Stimulated activated CD4-positive, alpha-beta T cell treated with anti-CD3 and anti-CD28 coated beads, Interleukin-12 subunit alpha, Interleukin-12 subunit beta, amount 100 ng/mL, for 24 hours (primary cell): ENCODE measurements at places on chromosomes 11 and 22.
A peak's percentile ranks its signal among the peaks of the same experiment; 100 is the strongest.

- DNase-seq = no peak
These were observed 77.4 kb downstream of the FAM168A start for GRCh38 chr11:73520353-73521061.

GRCh38 chr11:42036201-42036600, 576.7 kb upstream of the LRRC4C start:
- DNase-seq = no peak

GRCh38 chr22:48577014-48577690, 1250.5 kb downstream of the BRD1 start:
- DNase-seq = no peak

- DNase-seq = no peak
These were observed 60.2 kb upstream of the WNT11 start for GRCh38 chr11:76266286-76267100.

- DNase-seq = no peak
These were observed 17.1 kb upstream of the SYTL2 start for GRCh38 chr11:85827748-85828639.

GRCh38 chr11:74206746-74207145, 35.7 kb downstream of the PPME1 start:
- DNase-seq = no peak

- no peak for DNase-seq
These were observed 39.4 kb upstream of the PRDM11 start for GRCh38 chr11:45107029-45107428.

GRCh38 chr11:95154514-95154913, 64.9 kb downstream of the ENDOD1 start:
- DNase-seq = peak; percentile 46

DNA sequence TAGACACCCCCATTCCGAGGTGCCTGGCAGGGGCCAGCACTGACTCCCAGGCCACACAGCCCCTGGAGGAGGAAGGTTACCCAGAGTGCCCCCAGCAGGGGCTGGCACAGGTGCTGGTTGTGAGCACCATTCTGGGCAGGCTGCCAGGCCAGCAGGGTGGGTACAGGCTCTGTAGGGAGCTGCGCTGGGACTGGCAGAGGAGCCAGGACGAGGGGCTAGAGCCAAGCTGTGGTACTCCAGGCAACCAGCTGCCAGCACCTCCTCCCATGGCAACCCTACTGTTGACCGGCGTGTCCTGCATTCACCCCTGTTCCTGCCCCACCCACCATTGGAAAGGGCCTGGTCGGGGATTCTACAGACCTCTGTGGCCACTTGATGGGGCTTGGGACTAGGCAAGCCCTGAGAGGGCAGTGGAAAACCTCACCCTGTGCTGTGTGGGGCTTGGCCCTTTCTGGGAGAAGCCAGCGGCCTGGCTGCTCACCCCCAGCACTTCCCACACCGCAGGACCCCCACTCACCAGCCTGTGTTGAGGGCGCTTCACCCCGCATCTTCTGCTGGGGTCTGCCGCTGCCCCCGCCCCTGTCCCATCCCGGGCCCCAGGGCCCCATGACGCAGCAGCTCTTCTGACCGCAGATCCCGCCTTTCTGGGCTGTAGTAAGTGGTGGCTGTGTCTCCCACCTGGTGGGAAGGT, 1.9 kb downstream of the CLDN5 start:
- no peak for DNase-seq

DNA sequence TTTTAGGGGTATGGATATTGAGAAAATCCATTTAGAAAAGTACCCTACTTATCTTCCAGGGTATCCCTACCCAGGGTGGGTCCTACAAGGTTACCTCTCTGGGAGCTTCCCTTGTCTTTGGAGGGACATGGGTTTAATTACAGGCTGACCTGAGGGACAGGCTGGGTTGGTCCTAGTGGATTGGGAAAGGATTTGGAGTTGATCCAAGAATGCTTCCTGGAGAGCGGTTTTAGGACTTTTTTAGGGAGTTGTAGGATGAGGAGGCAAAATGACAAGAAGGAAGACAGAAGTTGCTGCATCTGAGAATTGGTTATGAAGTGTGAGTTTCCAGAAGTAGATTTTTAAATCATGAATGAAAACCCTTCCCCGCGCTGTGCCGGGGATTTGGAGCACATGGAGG, 61.8 kb upstream of the CRTAM start:
- no peak for DNase-seq

- no peak for DNase-seq
These were observed 41.5 kb downstream of the NECTIN1 start for GRCh38 chr11:119687373-119688046.

- no peak for DNase-seq
These were observed 38.2 kb upstream of the PARVG start for GRCh38 chr22:44142421-44143104.

DNA sequence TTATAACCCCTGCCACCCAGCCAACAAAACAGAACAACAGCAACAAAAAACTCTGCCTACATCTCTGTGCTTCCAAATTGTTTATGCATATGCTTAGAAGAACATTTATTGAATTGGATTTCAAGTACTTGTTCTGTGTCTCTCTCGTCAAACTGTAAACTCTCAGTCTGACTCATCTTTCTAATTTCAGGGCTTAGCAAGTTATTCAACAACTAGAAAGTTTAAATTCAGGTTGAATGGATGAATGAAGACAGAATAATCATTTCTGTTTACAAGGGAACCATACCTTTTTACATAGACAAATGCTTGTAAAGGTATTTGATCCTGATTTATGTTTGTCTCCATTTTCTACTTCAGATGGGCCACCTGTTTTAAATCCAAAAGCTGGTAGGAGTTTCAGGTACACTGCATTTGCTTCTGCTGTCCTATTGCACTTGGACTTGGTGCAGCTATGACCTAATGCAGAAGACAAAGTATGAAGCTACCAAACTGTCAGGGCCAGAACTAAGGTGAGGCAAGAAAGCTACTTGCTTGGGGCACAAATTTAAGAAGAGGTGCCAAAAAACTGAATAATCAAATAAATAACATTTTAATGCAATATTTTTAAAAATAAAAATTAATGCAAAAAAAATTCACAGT, 1.6 kb upstream of the FBXO3 start:
- DNase-seq = no peak

DNA sequence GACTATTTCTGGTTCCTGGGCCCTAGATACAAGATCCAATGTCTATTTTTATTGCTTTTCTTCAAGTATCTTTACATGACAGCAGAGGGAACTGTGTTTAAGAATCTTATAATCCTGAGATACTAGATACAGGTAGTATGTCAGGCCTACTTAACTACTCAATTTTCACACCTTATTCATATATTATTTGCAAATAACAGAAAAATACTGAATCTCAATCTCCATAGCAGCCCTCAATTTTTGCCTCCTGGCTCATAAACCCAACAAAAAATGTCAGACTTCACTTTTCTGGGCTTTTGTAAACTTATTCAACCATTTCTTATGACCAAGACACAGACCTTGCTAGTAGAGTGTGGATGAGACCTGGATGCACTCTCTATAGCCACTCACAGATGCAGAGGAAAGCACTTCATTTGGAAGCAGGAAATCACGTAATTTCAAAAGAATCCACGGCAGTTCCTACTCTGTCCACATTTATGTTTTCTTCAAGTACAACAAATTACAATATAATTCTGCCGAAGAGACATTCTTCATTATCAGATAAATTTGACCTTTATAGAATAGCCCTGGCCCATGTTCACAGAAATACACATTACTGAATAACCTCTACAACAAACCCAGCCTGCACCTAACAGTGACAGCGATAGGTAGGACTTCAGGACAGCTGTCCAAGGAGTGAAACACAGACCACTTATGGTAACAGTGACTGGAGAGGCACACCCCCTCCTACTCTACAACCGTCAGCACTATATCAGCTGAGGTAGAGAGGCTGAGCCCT, 62.0 kb upstream of the YPEL1 start:
- no peak for DNase-seq

DNA sequence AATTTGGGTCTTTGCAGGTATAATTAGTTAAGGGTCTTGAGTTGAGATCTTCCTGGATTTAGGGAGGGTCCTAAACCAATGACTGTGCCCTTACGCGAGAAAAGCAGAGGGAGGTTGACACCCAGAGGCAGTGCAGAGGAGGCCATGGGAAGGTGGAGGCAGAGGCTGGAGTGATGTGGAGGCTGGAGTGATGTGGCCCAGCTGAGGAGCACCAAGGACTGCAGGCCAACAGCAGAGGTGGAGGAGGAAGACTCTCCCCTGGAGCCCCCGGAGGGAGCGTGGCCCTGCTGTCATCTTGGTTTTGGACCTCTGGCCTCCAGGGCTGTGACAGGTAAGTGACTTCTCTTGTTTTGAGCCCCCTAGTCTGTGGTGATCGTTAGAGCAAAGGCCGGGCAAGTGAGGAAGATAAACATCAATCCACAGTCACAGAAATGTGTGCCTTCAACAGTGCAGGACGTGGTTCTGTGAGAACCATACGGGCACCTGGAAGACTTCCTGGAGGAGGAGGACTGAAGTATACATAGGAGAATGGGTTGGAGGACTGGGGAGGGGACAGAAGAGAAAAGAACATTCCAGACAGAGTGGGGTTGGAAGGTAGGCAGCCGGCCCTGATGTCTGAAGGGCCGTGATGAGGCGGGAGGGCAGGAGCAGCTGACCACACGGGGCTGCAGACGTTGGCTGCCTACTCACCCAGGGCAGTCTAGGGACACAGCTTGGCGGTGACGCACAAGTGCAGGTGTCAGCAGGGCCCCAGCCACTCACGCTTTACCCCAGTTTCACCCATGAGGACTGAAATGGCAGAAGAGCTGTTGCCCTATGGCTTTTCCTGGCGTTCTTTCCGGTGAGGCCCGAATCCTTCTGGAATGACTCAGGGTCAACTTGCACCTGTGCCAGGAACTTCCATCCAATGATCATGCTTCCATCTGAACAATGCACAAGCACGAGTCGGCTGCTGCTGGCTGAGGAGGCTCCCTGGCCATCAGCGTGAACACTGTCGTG, 270.2 kb downstream of the CTTN start:
- no peak for DNase-seq

GRCh38 chr22:46854125-46854870, 91.8 kb downstream of the TBC1D22A start:
- DNase-seq = no peak

DNA sequence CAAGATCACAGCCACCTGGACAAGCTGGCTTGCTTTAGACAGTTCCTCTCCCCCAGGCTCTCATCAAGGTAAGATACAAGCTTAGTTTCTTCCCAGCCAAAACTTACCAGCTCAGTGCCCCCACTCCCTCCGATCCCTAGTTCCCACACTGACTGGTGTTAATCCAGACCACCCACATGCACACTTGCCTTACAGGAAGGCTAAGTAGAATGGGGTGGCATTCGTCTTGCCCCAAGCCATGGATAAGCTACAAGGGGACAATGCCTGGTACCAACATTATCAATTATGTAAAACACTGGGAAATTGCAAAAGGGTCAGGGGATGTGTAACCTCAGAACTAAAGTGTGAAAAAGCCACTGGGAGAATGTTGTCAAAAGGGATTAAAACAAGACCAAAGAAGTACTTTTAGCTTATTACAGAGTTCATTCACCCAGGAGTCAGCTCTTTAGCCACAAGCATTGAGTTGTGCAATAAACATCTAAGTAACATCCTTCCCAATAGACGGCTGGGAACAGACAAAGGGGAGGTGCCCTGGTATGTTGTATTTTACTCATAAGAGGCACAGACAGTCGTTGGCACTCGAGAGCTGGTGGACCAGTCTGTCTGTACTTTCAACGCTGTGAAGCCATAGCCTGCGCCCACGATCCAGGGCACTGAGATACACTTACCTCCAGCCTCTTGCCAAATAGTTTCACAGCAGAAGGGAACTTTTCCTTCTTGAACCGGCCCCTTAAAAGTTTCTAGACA, 1.1 kb downstream of the DHCR7 start:
- no peak for DNase-seq

DNA sequence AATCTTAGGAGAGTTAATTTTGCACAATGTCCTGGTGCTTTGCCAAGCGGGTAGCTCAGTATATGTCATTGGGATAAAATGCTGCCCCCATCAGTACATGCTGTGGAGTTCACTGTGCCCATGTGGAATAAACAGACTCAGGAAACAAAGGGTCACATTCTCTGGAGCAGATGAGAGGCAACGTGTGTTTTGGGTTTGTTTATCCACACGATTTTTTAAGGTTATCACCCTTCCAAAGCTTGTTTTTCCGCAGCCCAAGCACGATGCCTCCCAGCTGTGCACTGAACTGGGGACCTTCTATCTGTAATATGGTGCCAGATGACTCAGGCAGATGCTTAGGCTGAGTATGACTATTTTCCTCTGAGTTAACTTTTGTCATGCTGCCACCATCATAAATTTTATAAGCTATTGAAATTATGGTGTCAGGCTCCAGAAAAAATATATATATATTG, 6.5 kb downstream of the OR4D6 start:
- no peak for DNase-seq

DNA sequence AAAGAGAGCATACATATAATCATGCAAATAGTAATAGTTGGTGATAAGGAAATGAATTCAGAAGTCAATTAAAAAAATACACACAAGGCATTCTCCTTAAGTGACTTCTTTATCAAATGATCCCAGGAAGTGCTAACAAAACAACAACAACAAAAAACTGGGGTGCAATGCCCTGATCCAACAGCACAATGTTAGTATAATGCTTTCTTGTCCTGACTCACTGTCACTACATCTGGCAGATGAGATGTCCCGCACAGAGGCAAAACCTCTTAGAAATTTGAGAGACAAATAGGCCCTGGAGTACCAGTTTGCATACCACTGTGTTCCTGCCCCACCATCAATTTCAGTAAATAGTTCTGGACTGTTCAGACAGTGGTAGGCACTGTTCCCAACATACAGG, 11.0 kb upstream of the AMBRA1 start:
- no peak for DNase-seq

GRCh38 chr11:110112457-110112856, 19.3 kb downstream of the ZC3H12C start:
- DNase-seq = no peak

GRCh38 chr11:118042796-118043195, 34.1 kb upstream of the TMPRSS4 start:
- DNase-seq = no peak

DNA sequence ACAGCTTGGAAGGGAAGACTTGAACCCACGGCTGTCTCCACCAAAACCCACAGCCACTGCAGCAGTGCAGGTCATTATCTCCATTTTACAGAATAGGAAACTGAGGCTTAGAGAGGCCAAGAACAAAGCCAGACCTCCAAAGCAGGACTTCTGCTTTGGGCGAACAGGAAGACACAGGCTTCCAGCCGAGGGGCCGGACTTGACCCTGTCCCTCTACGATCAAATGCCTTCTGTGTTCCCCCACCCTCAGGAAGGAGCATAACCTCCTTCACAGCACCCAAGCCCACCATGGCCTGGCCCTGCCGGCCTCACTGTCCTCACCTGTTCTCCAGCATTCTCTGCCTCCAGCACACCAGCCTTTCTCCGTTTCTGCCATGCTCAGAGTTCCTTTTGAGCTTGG, 15.8 kb downstream of the IGLL1 start:
- no peak for DNase-seq
